Mesothelial cell of epicardium (in vitro differentiated cells): ENCODE measurements at places on chromosomes 11 and 22.

GRCh38 chr11:118870396-118871343 lies 13.0 kb upstream of the CXCR5 start:
- no peak for DNase-seq

DNA sequence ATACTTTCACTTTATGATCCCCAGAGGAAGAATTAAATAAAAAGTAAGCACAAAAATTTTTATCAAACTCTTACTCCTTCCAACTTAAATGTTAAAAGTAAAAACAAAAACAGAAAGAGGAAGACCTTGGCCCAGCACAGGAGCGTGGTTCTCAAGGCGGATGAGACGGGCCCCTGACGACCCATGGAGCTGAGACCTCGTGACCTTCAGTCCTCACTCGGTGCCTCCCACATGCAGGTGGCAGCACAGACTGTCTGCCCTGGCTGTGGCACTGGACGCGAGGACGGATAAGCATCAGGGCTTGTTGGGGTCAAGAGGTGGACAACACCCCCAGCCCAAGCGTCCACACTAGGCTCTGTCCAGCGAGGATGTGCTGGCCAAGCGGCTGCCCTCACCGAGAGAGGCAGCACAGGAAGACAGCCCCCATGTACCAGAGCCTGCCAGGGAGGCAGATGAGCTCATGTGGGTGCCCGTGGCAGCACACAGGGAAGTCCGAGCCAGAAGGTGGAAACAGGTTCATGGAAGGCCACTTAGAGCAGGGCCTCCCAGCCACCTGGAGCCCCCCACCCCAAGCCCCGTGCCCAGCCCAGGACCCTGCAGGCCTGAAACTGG lies 1389.8 kb downstream of the TBC1D22A start:
- DNase-seq, result no peak

DNA sequence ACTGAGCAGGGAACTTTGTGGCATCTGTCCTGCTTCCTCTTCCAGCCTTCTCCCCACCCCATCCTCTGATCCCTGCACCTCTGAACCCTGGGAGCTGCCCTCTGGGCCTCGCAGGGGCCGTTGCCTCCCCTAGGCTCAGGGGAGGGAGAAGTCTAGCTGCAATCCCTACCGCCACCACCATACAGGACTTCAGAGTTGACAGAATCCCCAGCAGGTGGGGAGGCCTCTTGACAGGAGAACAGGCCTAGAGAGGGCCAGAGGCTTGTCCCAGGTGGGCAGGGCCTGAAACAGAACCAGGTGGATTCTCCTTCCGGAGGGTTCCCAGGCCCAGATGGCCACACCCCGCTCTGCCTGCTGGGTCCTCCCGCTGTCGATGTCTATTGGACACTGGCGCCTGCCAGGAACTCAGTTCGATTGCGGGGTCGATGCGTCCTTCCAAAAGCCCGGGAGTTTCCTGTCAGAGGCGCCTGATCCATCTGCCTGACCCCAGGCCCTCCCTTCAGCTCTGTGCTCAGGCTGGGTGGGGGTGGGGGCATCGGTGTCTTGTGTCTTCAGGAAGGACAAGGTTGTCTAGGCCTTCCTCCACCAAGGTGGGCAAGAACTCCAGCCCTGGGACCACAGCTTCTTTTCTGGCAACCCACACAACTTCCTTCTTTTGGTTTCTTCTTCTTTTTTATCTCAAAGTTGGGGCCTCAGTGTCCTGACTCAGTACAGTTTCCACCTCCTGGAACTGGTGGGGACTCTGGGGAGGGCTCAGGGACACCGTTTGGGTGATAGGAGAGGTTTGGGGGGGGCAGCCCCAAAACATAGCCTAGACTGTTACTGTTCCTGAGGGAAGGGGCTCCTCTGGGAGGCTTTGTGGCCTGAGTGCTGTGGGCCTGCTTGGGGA lies 6.4 kb downstream of the STARD10 start:
- no peak for DNase-seq

DNA sequence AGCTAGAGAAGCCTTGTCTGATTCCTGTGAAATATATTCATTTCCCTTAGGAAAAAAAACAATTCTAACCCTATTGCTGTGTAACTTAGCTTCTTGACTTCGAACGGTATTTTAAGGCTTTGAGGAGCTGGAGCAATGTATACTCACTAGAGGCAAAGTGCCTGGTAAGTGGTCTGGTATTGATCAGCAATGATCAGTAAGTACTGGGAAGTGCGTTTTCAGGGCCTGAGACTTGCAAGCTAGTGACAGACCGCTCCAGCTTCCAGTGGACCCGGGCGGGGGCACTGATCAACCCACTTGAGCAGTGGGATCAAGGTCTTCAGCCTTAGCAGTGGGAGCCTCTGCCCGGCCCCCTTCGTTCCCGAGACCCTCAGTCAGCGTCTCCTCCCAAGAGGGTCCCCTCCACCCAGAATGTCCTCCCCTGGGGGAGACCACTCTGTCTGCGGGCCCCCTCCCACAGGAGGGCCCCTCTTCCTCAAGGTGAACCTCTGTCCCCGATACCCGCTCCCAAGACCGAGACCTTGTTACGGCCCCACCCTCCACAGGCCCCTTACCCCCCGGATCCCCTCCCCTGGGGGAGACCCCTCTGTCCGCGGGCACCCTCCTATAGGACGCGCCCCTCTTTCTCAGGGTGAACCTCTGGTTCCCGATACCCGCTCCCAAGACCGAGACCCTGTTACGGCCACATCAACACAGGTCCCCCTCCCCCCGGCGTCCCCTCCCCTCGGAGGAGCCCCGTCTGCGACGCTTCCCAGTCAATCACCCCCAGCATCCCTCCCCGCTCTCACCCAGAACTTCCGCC lies 452 bp upstream of the ATXN10 start:
- DNase-seq, result no peak

DNA sequence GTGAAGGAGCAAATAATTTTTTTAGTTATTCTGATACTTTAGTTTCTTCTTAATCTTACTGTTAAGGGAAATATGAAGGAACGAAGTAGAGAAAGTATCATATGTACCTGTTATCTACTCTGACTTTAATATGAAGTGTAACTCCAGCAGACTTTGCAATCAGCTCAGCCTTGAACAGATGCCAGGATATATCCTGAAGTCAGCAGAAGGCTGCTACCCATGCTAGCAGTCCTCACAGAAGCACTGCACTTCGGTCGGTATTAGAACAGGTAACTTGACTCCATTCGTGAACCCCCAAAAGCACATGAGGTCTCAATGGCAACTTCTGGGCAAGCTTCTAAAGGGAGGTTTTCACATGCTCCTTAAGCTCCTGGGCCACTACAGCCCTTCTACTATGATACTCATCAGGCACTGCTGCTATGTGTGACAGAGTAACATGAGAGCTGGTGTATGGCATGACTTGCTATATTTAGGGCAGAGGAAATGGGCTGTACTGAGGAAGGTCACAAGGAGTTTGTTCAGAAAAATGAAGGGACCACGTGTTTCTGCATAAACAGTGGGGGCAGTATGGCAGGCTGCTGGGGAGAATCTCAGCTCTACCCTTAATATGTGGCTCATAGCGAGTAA lies 344.1 kb downstream of the SOX6 start:
- DNase-seq, result no peak

GRCh38 chr11:36114095-36114494 lies 170.2 kb downstream of the LDLRAD3 start:
- DNase-seq, result no peak

DNA sequence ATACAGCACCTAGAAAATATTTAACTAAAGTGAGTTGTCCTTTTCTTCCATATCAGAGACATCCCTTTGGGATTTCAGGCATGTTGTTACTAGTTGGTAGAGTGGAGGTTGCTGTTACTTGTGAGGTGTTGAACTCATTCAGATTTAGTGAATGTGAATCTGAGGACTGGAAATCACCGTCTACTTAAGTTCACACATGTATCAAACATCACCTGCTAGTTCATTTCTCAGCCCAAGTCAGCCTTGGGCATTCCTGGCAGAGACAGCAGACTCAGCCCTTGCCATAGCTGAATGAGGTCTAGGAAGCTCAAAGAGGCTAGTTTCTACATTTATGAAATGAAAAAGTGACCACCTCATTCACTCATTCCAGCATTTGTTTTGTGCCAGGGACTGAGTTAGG lies 9.7 kb downstream of the KDELR3 start:
- DNase-seq, result no peak

- DNase-seq, result no peak
Observed at GRCh38 chr11:33194455-33194854, 33.2 kb upstream of the CSTF3 start.

DNA sequence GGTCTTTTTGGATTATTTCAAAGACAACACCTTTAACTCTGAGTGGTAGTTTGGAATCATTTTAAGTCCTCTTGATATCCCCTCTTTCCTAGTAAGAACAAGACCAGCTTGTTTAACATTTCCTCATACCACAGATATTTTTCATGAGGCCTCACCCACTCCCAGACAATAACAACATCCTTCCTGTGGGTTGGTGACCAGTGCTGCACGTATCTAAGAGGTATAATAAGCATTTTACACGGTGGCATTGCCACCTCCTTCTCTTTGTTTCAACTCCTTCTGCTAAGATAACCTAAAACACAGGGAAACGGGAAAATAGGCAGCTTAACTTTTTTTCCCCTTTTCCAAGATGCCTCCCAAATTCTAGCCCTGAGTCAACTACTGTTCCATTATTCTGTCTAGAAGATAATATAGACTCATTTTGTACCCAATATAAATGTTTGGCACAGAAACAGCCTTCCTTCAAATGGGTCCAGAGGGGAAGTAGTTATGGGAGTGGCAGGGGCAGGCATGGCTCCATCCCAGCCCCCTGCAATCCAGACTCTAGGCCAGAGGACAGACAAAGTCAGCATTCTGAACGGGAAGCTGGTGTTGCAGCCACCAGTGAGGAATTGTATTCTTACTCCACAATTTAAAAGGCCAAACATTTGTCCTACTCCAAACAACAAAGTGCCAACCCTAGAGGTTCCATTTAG lies 28.5 kb downstream of the MAML2 start:
- DNase-seq, result no peak

DNA sequence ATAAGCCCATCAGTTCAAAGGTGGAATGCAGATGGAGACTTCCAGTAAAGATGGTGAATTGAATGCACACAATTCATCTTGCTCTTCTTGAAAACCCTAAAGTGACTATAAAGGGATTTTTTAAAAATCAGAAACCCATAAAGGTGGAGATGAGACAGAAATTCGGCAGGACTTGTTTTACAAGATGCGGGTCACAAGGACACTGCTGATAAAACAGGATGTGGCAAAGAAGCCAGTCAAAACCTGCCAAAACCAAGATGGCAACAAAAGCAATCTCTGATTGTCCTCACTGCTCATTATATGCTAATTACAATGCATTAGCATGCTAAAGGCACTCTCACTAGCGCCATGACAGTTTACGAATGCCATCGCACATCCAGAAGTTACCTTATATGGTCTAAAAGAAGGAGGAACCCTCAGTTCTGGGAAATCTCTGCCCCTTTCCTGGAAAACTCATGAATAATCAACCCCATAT lies 137.1 kb downstream of the NECTIN1 start:
- no peak for DNase-seq

DNA sequence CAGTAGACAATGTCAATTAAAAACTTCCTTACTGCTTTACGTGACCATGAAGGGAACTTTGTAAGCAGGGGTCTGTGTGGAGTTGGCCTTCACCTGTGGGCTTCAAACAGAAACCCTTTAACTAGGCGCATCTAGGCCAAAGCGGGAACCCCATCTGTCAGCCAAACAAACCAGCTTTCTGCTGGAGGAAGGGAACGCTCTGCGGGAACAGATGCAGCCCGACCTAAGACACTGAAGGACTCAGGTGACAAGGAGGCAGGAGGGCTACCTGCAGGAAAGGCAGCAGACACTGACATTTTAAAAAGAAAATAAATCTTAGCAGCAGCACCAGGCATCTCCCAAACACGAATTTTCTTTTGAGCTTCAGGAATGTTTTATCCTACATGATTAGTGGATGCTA lies 78.4 kb downstream of the CADM1 start:
- no peak for DNase-seq
